ENCODE measurements at places on chromosomes 3 and 15.
A peak's percentile ranks its signal among the peaks of the same experiment; 100 is the strongest.

- DNase-seq = no peak
These were observed 64.8 kb upstream of the UBP1 start for GRCh38 chr3:33505027-33505426.

DNA sequence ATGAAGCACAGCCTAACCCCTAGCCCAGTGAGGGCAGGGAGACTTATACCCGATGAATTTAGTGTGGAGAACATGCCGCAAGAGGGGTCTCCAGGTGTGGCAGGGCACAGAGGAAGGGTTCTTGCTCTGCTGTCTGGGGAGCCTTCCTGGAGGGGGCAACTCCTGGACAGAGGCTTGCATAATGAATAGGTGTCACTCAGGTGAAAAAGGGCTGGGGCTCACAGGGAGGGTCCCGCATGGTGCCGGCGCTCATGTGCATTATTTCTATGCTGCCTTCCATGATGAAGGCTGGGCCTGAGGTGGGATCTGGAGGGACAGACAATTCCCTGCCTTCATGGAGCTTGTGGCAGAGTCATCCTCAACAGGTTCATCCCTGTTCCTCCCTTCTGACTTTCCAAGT, 51.5 kb downstream of the ITGA11 start:
- no peak for DNase-seq

DNA sequence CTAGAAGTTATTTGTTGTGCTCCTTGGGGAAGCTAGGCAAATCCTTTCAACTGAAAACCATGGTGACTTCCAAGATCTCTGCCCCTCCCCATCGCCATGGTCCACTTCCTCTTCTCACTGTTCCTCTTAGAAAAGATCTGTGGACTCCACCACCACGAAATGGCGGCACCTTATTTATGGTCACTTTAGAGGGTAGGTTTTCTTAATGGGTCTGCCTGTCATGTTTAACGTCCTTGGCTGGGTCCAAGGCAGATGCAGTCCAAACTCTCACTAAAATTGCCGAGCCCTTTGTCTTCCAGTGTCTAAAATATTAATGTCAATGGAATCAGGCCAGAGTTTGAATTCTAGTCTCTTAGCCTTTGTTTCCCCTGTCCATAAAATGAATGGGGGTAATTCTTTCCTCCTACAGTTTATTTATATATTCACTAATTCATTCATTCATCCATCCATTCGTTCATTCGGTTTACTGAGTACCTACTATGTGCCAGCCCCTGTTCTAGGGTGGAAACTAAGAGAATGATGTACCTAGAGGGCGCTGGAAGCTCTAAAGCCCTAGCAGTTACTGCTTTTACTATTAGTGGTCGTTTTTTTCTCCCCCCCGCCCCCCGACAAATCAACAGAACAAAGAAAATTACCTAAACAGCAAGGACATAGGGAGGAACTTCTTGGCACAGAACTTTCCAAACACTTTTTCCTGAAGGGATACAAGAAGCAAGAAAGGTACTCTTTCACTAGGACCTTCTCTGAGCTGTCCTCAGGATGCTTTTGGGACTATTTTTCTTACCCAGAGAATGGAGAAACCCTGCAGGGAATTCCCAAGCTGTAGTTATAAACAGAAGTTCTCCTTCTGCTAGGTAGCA, 657 bp downstream of the PATL2 start:
- DNase-seq = peak; percentile 84

- DNase-seq = no peak
These were observed 48.1 kb downstream of the PTPN9 start for GRCh38 chr15:75531041-75531450.

DNA sequence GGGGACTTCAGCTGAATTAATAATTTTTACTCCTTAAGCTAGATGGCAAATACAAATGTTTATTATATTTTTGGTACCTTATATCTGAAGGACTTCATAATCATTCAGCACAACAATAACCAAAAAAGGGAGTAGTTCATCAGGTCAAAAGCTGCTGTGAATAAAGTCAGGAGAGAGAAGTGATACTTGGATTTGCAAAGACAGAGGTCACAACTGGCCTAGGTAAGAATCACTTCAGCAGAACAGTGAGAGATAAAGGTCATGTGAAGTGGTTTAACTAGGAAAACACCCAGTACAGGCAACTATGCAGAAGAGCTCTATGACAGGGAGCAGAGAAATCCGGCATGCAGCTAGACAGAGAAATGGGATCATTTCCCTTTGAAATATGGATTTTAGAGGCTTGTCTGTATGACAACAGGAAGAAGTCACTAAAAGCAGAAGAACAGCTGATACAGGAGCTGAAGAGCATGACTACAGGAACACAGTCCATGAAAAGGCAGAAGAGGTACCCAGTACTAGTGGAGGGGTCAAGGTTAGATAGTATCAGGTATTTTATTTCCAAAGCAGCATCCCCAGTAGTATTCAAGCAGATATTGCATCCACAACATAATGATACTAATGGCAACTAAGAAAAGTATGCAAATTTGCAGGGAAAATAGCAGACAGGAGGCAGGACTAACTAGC, 25.7 kb downstream of the ZMAT3 start:
- DNase-seq = no peak

All from CD4-positive, alpha-beta T cell treated with Interferon alpha-2 for 1 hour (primary cell).